Thoracic aorta (tissue), 2 donors: ENCODE measurements at places on chromosomes 7 and 10.

GRCh38 chr7:92403760-92404074 lies 43.6 kb upstream of the GATAD1 start:
- DNase-seq, result no peak

DNA sequence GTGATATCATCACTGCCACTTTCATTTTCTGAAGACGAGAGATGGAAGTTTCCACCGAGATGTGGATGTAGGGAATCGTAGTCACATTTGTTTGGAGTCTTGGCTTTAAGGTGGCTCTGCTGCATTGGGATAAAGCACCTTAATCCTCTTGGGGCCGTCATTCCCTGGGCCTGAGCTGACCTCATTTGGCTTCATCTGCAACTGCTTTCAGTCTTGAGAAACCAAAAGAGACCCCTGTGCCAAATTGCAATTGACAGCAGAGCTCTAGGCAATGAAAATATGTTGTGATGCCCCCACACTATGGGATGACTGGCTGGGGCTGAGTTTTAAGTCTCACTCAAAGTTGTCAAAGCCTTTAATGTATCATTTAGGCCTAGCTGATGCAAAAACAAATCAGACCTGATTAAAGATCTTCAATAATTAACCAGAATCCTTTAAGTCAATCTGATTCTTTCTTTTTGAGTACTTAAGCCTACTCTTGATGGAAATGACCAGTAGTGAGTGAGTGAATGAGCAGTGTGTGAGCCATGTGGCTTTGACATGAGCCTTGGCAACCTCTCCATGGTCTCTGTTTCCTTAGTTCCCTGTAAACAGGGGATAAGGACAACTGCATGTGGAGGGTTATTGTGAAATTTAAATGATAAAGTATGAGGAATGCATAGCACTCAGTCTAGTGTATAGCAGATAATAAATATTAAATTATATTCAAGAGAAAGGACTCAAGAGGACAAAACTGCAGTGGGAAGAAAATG lies 155.0 kb downstream of the BMPER start:
- no peak for DNase-seq

- DNase-seq, result no peak
Observed at GRCh38 chr7:73762659-73762999, 7.4 kb downstream of the CLDN3 start.

DNA sequence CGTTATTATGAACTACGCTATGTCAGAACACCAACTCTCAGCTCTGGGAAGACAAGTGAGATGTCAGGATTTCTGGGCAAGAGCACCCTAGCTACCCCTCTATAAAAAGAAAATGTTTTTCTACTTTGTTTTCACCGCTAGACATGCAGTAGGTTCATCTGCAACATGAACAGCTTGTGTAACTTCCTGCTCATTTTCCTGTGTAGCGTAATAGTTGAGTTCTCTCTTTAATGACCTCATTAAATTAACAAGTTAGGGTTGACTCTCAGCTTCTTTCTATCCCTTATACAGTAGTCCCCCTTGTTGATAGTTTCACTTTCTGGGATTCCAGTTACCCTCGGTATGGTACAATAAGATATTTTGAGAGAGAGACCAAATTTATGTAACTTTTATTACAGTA lies 329.4 kb upstream of the ZNF32 start:
- DNase-seq, result no peak

GRCh38 chr7:35969066-35969465 lies 168.2 kb downstream of the SEPTIN7 start:
- no peak for DNase-seq

GRCh38 chr7:45573204-45573603 lies 964 bp upstream of the ADCY1 start:
- no peak for DNase-seq

DNA sequence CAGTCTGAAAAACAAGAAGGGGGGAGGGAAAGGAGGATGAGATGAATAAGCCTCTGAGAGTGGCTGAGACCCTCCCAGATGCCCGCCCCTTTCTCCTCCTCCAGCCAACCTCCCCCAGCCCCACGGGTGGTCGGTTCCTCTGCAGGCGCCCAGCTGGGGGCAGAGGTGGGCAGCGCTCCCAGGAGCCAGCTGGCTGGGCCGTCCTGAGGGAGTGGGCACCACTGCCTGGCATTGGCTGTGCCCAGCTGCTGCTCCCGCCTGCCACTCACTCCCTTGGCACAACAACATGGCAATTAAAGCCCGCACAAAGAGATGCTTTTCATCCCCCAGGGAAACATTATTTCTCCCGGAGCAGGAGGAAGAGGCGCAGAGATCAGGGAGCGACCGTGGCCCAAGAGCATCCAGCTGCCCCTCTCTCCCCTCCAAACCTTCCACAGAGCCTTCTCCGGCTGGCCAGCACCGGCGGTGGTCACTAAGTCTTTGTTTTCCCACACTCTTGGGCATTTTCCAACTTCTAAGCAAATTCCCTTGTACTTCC lies 107.2 kb downstream of the SPDYE5 start:
- DNase-seq, result no peak

- DNase-seq, result no peak
Observed at GRCh38 chr10:130777507-130778165, 533.9 kb downstream of the TCERG1L start.

DNA sequence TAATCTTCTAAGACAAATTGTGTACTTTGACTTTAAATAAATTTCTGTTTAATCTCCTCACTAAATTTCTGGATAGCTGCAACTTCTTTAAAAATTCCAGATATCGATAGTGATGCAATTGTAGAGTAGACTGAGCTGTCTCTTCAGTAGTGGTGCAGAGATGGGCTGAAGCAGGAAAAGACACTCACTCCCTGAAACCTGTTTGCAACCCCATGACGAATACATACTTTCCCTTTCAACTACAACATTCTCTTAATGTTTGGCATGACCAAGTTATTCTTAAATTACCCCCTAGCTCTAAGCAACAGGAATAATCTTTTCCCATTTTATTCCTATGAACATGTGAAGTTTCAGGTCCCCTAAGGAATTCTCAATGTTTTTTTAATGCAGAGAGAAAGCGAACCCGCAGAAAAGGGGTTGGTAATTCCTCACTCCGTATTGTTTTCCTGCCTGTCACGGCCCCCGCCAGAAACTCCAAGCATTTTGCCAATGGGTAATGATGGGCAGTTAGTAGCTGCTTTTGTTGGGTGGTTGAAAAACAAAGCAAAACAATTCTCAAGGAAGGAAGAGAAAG lies 1.3 kb downstream of the THSD7A start:
- no peak for DNase-seq

DNA sequence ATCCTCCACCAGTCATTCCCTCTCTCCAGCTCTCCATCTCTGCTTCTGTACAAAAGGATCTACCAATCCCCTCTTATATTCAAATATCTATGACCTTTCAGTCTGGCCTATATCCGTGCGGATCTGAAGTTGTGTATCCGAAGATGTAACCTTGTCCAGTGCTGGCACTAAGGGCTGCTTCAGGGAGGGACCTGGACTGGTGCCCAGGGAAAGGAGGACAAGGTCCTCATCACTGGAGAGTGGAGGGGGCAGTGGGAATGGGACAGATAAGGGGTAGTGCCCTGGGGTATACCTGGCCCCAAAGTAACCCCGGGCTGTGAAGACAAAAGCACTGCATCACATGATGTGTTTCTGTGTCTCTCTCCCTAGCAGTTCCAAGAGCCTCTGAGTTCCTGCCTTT lies 1.8 kb downstream of the TMEM225B start:
- no peak for DNase-seq

DNA sequence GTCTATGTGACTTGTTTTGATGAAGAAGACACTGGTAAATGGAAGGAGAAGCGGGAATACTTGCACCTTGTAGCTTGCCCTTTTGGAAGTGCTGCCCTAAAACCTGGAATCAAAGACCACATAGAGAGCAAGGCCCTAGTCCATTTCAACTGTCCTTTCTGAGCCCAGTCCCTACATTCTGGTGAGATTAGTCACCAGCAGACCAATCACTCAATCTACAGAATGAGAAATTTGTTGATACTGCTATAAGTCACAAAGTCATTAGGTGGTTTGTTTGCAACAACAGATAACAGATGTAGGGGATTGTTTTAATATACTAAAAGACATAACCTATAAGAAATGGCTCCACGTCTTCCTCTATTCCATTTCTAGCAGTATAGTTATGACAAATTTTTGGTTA lies 33.6 kb downstream of the WASL start:
- no peak for DNase-seq

- peak; percentile 16 for DNase-seq
Observed at GRCh38 chr7:105652359-105652993, 71.2 kb upstream of the EFCAB10 start.
